Fibroblast of villous mesenchyme (primary cell): ENCODE measurements at places on chromosomes 11 and 22.

GRCh38 chr22:33350491-33350890 is 292.3 kb upstream of the SYN3 start:
- DNase-seq: no peak

DNA sequence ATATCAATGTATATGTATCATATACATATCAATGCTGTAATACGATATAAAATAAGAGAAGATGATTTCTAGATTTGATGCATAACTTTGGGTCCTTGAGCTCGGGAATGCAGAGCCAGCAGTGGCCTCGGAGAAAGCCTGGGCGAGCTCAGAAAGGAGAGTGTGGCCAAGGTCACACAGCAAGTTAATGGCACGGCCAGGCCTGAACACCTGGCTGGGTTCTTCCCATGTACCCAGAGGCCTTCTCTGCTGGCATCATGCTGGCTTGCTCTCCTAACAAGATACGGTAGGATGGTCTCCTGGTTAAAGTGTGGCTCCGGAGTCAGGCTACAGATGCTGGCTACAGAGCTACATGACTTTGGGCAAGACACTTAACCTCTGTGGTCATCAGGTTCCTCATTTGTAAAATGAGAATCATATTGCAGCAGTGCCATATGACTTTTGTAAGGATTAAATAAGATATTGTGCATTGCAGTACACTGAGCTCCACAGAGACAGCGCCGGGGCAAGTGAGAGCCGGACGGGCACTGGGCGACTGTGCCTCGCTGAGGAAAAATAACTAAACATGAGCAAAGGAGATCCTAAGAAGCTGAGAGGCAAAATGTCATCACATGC is 29.9 kb downstream of the TPST2 start:
- DNase-seq: no peak

DNA sequence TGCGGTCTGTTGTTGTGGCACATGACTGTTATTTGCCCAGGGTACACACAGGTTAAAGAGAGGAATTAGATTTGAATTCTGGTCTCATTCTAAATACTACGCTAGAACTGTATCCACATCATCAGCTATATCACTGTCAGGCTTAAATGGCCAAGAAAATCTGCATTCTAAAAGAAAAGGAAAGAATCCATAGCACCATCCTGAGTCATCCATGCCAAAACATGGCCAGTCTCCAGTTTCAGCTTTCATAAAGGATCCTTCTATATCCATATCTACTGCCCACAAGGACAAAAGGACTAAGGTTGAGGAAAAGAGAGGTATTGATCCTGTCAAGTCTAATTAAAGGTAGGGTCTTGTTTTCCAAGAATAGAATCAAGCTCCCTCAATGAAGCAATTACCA is 73.6 kb upstream of the GDPD4 start:
- DNase-seq: no peak

DNA sequence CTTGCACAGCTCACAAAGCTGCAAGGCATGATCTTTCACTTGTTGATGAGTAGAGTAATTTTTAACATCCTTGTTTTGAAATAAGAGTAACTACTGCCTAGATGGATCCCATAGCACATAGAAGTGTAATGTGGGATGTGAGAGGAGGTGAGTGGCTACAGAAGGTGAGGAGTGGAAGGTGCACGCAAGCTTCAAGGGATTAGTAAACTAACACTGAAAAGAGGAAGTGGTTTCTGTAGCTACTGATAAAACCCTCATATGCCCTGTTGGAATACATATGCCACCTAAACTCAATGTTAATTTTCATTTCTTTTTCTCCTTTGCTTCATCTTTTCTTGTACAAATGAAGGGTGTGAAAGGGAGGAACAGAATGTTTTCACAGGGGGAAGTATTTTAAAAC is 22.0 kb upstream of the CTSC start:
- DNase-seq: no peak

GRCh38 chr22:26835929-26836528 is 178.6 kb downstream of the MIAT start:
- DNase-seq: peak; percentile 37

DNA sequence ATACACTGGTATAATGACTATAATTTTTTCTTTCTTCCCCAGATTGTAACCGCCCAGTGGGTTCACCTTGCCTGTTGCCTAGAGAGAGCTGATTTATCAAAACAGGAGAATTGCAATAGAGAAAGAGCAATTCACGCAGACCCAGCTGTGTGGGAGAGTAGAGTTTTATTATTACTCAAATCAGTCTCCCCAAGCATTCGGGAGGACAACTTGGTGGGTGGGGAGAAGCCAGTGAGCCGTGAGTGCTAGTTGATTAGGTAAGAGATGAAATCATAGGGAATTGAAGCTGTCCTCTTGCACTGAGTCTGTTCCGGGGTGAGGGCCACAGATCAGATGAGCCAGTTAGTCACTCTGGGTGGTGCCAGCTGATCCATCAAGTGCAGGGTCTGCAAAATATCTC is 73.2 kb downstream of the SLC35F2 start:
- peak; percentile 28 for DNase-seq

- no peak for DNase-seq
Measured at GRCh38 chr22:43299736-43300135, 43.4 kb downstream of the SCUBE1 start.

GRCh38 chr11:96228910-96229309 is 114.1 kb downstream of the MAML2 start:
- DNase-seq: peak; percentile 38
